Naive B cell (primary cell): ENCODE measurements at places on chromosomes 7 and 10. TPM values are rescaled to one million over a fixed set of nuclear protein-coding genes. Genes with fewer than 3 reads are reported as not detected.

Gene NPY
- polyA plus RNA-seq: not detected

Gene SVOPL
- not detected for polyA plus RNA-seq

Gene MYH16
- not detected for polyA plus RNA-seq

Gene RAB11FIP2
- 9.4 TPM for polyA plus RNA-seq

Gene ASAH2
- polyA plus RNA-seq: 1.5 TPM

Gene ATAD1
- 30.9 TPM for polyA plus RNA-seq

GRCh38 chr10:129520440-129521080 lies 53.5 kb downstream of the MGMT start:
- H3K4me1 ChIP-seq: peaks cover 26% of the 10 kb centered on the region
- H3K27ac ChIP-seq: no peak overlapping the region
- no peaks in the 10 kb centered on the region for H3K27me3 ChIP-seq
- H3K36me3 ChIP-seq: no peaks in the 10 kb centered on the region
- H3K4me3 ChIP-seq: no peak overlapping the region

GRCh38 chr7:37817591-37817960 lies 30.8 kb upstream of the NME8 start:
- H3K36me3 ChIP-seq: no peaks in the 10 kb centered on the region
- no peak overlapping the region for H3K27ac ChIP-seq
- no peaks in the 10 kb centered on the region for H3K27me3 ChIP-seq
- no peak overlapping the region for H3K4me3 ChIP-seq
- no peaks in the 10 kb centered on the region for H3K4me1 ChIP-seq

- no peak for DNase-seq
- H3K4me1 ChIP-seq: peaks cover 15% of the 10 kb centered on the region
- H3K36me3 ChIP-seq: no peaks in the 10 kb centered on the region
- peak overlapping the region; percentile 87 for H3K27ac ChIP-seq
These were observed 39.0 kb downstream of the FKBP6 start for GRCh38 chr7:73366990-73367389.

DNA sequence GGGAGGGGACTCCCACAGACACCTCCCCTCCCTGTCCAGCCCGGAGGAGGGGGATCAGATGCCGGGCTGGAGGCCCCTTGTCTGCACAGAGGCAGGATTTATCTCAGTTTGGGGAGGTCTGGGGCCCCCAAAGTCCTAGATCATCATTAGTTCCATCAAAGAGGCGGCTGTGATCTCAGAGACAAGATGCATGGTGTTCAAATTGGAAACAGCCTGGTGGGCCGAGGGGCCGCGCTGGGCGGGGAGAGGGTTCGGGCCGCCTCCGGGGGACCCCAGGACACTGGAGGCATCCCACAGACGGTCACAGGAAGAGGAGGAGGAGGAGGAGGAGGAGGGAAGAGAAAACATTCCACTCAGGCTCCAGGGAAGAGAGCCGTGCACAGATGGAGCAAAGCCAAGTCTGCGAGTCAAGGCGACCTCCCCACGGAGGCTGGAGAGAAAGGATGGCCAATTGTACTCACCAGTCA lies 69.5 kb upstream of the CUX1 start:
- H3K4me1 ChIP-seq: peaks cover 12% of the 10 kb centered on the region
- no peak overlapping the region for H3K27ac ChIP-seq
- no peak for DNase-seq
